Activated CD4-positive, alpha-beta T cell treated with anti-CD3 and anti-CD28 coated beads for 24 hours (primary cell): ENCODE measurements at places on chromosomes 6 and 20.

GRCh38 chr20:39627765-39628164 lies 665.6 kb downstream of the DHX35 start:
- no peak for DNase-seq

DNA sequence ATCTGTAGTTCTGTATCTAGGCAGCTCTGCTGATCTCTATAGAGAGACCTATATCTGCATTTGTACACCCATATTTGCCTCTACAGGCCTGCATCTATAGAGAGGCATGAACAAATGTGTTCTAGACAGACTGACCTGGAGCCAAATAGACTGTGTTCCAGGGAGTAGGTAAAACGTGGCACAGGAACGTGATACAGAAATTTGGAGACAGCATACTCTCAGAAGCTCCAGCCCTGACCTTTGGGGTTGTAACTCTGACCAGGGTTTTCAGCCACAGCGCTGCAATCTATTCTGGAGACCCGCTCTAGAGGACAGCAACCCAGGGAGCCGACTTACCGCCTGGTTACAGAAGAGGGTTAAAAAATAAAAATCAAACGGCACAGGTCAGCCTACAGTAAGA lies 983 bp downstream of the RBBP9 start:
- no peak for DNase-seq

DNA sequence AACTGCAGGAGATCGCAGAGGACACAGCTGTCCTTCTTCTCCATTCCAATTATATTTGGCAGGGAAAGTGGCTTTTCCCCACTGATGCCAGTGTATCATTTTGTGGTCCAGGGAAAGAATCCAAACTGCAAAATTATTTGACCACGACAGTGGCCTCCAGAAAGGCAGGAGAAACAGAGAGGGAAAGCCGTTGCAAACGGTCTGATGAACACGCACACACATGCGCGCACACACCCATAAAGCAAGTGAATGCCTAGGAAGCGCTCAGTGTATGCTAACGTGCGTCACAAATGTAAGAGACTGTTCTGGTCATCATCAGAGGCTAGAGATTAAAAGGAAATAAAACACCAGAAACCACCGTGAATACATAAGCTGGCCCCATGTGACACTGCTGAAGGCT lies 54.0 kb downstream of the NPEPL1 start:
- DNase-seq = no peak

GRCh38 chr6:56664029-56664428 lies 21.3 kb upstream of the DST start:
- DNase-seq = no peak

GRCh38 chr6:153172815-153173214 lies 41.7 kb upstream of the RGS17 start:
- DNase-seq = no peak

GRCh38 chr6:120056085-120056484 lies 706.5 kb upstream of the MAN1A1 start:
- DNase-seq = no peak

DNA sequence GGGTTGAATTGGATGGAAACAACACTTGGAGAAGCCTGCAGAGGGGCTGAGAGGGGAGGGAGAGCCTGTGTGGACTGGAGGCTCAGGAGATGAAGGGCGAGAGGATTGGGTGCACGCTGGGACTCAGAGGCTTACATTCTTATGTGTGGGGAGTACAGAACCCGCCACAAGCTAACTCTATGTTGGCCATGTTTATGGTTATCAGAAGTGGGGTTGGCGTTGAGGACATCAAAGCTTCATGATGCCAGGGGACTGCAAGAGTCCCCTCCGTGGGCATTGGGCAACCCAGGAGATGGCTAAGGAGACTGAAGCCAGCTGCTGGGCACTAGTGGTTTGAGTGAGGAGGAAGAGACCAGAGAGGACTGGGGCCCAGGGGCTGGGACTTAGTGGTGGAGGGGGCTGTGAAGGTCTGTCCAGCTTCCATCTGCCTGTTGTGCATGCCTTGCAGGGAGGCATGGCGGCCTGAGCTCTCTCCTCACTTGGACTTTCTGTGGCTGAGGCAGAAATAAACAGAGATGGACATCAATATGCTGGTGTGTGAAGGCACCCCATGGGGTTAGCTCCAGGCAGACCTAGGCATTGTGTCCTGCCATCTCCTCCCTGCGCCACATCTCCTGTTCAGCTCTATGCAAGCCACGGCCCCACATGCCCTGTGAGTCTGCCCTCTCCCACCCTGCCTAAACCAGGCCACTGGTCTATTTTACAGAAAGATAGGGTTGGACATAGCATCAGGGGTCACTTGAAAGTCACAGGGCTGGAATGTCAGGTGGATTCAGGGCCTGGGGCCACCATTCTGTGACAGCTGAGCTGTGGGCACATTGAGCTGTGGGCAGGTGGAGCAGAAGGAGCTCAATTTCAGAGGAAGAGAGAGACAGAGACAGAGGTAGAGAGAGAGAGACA lies 61.6 kb downstream of the PHACTR3 start:
- DNase-seq = no peak

GRCh38 chr6:114042267-114043016 lies 71.5 kb upstream of the HDAC2 start:
- DNase-seq = no peak

DNA sequence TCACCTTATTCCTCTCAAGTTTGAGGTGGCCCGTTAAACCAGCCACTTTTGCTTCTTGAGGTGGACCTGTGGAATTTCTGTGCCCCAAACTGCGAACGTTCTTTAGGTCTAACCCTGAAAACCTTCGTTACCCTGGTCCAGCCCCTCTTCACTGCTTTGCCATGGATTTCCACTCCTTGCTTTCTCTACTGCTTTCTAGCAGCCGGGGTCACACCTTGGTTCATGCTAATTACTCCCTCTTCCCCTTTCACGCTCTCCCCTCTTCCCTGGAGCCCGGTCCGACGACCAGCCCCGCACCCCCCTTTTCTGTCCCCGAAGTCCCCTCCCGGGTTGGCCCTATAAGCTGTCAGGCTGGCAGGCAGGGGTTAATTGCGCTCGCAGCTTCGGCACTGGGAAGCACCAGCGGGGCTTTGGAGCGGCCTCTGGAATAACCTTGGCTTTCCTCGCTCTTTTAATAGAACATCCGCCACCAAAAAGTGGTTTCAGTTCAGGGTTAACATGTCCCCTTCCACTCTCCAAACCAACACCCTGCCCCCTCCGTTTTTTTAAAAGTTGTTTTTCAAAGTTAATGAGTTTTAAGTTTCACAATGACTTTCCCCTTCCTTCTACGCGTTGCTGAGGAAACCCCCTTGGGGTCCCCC lies 1.4 kb upstream of the HIVEP1 start:
- DNase-seq = peak; percentile 11

GRCh38 chr6:97885325-97885724 lies 602.3 kb upstream of the MMS22L start:
- DNase-seq = no peak

DNA sequence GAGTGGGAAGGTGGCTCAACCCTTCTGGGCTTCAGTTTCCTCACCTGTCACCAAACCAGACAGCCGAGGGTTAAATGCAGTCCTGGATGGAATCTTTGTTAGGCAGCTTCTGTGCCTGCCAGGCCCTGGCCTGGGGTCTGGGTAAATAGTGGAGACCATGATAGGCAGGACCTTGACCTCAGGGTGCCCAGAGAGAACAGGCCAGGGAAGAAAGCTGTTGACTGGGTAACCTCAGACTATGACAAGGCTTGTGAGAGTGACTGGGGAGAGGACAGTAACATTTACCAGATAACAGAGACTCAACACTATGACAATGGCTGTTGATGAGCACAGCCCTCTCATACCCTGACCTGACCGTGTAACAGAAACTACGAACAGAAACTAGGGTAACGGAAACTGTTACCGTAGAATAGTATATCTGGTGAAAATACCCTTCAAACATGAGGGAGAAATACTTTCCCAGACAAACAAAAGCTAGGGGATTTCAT lies 218.3 kb downstream of the PREX1 start:
- no peak for DNase-seq

DNA sequence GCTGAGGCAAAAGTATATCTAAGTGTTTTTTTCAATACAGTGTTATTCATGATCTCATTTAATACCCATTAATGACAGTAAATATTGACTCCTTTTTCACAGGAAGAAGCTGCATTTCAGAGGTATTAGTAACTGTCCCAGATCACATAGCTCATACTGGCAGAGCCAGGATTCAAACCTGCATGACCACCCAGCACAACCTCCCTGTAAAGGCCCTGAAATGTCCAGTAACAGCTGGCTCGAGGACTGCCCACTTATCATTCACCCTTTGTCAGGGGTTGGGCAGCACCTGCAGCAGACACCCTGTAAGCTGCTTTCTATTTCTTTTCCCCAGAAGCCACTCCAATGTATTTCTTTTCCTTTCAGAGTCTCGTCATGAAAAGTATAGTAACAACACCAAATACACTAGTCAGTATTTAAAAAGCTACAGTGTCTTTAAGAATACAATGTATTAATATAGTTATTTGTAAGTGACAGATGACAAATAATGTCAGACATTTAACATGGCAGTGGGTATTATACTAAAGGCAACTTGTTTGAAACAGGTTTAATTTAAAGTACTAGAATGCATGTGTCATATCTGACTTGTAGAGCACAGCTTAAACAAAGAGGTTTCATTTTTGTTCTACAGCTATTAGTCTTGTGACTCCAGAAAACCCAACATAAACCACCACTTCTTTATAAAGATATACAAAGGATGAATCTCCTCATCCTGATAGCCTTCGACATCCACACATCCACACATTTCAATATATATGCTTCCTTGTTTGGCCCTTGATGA lies 841.6 kb upstream of the GJE1 start:
- no peak for DNase-seq

DNA sequence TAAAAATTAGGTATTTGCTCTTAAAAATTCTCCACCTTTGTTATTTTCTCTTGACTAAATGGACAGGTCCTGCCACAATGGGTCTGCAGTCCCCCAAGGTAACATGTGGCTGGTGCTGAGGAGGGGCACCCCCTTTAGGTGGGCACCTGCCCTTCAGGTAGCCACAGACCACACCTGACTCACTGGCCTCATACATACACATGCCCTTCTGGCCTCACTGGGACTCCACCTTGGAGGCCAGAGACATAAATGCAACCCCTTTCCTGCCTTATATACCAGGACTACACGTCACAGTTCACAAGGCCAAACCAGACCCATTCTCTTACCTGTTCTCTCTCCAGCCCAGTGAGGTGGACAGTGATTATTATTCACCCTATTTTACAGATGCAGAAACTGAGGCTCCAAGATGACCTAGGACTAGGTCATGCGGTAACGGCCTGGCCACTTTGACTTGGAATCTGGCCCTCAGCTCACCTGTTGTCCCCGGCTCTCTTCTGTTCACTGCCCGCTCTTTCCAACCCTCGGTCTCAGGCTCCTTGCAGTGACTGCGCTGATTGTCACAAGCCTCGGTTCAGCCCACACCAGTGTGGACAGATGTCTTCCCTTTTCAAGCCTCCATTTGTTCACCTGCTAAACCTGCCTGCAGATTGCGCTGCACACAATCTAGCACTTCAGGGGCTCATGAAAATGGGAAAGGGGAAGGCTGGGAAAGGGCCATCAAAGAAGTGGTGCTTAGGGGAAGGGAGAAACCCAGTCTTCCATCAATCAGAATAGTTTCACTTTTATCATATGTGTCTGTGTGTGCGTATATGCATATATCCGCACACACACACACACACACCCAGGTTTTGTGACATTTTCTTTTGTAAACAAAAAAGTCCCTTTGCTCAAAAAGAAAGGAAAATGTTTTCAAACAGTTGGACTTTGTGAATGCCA lies 121.7 kb downstream of the BCAS1 start:
- DNase-seq = no peak

GRCh38 chr6:23775127-23775526 lies 350.9 kb upstream of the NRSN1 start:
- no peak for DNase-seq
